Brain (organoid and tissue), 16 donors: ENCODE measurements at places on chromosomes 6 and 20.

DNA sequence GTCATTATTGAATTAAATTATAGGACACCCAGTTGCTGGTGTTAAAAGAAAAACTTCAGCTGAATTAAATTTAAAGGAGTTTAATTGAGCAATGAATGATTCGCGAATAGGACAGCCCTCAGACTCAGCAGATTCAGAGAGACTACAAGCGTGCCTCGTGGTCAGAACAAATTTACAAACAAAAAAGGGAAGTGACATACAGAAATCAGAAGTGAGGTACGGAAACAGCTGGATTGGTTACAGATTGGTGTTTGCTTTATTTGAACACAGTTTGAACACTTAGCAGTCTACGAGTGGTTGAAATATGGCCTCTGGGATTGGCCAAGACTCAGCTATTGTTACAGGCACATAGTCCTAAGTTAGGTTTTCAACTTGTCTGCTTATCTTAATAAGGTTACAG, 25.8 kb upstream of the TNFRSF21 start:
- no peak for DNase-seq

DNA sequence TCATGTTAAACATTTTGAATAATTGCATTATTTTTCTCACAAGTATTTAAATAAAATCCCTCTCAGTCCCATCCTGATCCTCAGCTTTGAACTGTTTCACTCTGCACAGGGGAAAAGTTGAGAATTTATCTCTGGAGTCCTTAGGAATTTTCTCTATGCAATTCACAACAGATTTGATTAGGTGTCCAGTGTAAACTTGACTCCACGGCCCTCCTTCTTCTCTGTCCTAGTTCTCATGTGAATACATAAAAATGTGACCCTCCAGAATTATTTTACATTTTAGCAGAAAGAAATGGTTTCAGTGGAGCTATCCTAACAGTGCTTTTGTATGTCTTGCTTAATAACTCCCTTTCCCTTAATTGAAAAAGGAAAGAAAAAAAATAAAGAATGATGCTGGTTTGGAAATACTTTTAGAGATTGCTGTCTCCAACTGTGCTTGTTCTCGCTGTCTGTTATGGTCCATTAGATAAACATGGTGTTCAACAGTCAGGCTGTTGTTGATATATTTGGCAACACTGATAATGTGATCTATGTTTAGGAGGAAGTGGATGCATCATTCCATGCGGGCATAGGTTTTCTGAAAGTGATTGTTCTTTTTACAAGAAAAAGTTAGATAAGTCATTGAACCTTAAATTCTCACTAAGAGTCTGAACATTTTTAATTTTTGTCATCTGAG, 599.4 kb upstream of the CITED2 start:
- DNase-seq: no peak

DNA sequence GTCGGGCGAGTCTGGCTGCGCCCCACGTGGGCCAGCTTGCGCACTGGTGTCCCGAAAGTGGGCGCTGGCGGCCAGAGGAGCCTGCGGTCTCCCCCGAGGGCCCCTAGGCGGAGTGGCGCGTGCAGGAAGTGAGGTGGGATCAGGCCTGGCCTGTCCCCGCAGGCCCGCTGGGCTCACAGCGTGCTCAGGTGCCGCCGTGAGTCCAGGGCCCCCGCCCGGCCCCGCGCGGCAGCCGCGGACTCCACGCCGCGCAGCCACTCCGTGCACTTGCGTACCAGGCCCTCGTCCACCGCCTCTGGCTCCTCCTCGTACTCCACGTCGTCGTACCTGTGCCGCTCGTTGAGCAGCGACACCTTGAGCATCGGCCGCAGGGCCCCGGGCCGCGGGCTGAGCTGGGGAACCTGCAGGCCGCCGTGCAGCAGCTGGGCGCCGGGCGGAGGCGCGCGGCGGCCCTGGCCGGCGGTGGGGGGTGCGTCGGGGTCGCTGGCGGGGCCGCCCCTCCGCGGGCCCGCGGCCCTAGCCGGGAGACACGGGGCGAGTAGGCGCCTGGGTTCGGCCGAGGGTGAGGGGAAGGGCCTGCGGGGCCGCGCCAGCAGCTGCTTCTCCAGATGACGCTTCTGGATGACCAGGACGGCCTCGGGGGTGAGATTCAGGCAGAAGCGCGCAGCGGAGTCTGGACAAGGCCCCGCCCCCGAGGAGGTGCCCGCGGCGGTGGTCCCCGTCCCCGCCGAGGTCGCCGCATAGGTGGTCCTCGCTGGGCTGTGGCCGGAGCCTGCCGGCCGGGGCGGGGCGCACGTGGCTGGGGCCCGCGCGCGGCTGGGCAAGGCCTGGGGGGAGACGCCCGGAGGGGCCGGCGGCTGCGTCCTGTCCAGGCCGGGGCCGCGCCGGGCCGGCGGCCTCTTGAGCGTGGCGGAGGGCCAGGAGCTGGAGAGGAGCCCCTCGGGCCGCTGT, 835 bp downstream of the PRR18 start:
- no peak for DNase-seq

GRCh38 chr6:18293076-18293904, 29.0 kb upstream of the DEK start:
- no peak for DNase-seq

- DNase-seq: no peak
Measured at GRCh38 chr6:168207421-168208175, 112.0 kb downstream of the DACT2 start.

GRCh38 chr20:34705397-34706301, 1.5 kb downstream of the TP53INP2 start:
- DNase-seq: no peak

DNA sequence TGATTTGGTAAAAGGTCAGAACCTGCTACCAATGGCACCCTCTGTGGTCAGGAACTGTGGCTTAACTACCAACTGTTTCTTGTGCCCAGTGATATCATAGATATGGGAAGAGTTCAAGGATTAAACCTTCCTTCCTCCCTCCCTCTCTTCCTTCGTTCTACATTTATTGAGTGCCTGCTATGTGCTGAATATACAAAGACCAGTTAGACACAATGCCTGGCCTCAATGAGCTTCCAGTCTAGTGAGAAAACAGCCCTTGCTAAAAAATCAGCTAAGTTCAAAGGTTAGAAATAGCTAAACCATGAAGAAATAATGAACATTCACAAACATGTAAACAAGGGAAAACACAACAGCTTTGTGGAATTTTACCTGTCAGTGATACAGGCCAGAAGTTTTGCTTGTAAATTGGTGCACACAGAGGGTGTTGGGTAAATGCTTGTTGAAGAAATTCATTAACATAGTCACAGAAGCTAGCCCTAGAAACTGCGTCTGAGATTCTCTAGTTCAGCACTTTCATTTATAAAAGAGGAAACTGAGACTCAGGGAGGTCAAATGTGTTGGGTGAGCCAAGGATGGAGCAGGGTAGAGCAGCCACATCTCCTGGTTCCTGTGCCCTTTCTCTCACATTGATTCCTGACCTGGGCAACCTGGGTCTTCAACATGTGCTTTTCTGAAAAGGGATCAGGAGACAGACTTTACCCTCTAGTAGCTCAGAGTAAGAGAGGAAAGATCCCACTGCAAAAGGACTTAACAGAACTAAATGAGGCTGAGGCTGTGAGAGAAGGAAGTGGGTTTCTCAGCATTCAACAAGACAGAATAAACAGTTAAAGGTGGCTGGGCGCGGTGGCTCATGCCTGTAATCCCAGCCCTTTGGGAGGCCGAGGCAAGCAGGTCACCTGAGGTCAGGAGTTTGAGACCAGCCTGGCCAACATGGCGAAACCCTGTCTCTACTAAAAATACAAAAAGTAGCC, 14.4 kb upstream of the FOXO3 start:
- DNase-seq: no peak

DNA sequence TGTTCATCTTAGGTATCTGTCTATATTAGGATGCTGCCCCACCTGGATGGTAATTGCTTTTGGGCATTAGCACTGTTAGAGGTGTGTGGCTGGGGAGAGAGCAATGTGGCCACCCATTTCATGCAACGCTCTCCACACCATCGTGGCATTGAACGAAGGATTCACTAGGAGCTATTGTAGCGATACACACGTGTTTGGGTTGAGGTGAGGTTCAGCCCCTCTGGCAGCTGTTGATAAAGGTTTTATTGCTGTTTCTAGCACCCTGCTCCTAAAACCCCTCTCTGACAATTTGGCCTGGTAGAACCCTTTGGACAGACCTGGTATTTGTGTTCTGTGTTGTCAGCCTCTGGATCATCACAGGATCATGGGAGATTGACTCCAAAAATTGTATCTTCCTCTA, 280.9 kb downstream of the PRL start:
- DNase-seq: no peak

DNA sequence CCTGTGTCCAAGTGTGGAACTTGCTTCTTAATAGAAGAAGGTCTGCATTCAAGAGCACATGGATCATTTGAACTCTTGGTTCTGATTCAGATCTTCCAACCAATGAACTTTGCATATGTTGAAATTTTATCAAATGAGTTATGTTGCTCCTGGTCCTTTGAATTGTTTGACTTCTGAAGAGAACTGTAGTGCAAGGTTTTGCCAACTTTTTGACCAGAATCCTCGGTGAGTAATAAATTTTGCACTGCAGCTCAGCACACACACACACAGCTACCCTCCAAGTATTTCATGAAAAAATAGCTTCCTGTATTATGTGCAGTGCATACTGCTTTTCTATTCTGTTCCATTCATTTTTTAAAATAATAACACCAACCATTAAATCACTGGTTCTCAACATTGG, 67.5 kb downstream of the BFSP1 start:
- no peak for DNase-seq

GRCh38 chr6:134240665-134241431, 77.1 kb downstream of the SGK1 start:
- DNase-seq: no peak

DNA sequence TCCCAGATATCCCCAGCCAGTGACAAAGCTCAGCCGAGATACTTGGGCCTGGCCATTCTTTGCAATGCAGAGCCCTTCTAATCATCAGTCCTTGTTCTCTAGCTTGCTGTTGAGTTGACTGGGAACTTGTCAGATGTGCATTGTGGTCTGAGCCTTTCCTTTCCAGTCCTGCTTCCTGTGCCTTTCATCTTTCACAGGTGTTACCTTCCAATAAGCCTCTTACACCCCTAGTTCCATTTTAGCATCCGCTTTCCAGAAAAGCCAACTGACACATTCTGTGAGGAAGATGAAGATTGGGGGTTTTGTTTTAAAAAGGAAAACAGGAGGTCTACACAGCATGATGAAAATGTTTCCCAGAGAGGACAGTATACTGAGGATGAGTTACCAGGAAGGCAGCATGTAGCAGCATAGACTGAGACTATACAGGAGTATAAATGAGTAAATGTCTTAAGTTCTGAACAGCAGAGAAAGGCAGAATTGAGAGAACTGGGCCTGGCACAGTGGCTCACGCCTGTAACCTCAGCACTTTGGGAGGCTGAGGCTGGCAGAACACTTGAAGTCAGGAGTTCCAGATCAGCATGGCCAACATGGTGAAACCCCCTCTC, 5.6 kb upstream of the CEP85L start:
- no peak for DNase-seq

GRCh38 chr6:42086046-42087035, 36.0 kb downstream of the TAF8 start:
- DNase-seq: no peak

DNA sequence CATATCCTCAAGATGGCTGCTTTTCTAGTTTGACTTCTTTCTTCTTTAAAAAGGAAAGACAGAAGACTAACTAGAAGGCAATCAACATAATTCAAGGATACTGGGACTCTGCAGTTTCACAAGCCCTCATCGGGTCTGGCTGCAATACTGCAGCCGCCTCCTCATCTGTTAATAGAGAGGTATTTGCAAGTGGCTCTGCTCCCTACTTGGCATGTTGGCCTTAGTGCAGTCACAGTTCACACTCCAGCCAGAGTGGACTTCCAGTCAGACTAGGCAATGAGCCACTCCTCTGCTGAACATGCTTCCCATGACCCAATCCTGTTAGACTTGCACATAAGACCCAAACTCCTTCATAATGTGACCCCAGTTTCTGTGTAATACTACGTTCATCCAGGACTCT, 141.9 kb upstream of the ENPP5 start:
- no peak for DNase-seq

GRCh38 chr6:128515550-128516513, 4.6 kb downstream of the PTPRK start:
- DNase-seq: no peak

GRCh38 chr6:119187596-119187995, 109.1 kb upstream of the FAM184A start:
- DNase-seq: peak; percentile 59

DNA sequence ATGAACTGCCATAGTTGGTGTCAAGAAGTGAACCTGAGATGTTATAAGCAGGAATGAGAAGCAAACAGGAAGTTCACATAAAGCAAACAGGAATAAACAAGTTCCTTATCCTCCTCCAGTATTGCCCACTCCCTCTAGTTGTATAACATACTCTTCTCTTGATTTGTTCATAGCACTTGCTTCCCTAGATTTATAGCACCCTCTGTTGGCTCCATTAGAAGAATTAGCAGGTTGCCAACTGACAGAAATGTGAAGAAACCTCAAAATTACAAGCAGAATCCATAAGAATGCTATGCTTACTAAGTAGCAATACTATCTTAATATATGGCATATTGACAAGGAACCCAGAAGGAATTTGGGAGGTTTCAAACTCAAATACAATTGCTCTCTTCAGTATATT, 195.4 kb downstream of the TBX18 start:
- no peak for DNase-seq

DNA sequence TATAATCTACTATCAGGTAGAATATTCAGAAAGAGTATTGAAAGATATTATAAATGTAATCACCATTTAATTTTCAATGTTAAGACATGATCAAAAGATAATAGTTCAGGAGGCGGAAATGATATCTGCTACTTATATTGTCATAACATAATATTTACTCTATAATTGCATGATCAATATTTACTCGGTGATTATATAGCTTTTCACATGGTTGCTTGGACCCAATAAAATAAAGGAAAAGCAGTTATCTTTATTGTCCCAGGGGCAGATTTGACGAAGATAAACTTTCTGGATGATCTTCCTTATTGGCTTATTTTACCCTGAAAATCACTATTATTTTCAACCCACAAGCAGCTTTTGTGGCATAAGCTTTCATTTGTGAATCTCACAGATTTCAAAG, 350.4 kb downstream of the HACE1 start:
- no peak for DNase-seq

- DNase-seq: no peak
Measured at GRCh38 chr6:123770247-123770949, 33.3 kb upstream of the NKAIN2 start.

DNA sequence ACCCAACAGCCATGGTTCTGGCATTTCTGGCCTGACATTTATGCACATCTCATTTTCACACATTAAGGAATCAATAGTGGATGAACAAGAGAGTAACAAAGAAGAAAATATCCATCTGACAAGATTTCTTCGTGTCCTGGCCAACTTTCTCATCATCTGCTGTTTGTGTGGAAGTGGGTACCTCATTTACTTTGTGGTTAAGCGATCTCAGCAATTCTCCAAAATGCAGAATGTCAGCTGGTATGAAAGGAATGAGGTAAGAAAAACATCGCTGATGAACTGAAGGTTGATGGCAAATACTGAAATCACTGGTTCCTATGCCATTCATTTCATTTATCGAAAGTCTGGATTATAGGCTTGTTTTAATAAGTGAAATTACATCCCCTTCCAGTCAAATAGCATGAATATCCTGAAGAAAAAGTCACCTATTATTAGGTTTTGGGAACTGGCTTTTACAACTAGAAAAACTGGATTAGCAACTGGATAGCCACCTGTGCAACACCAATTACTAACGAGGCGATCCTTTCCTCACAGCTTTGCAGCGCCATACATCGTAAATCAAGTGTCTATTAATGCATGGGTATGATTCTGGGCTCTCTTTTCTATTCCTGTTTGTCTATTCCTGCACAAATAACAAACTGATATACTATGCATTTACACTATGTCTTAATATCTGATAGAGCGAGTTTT, 50.2 kb upstream of the NOP56 start:
- no peak for DNase-seq

GRCh38 chr6:75657327-75657726, 55.6 kb downstream of the SENP6 start:
- DNase-seq: no peak
